Gastrocnemius medialis (tissue), 4 donors: ENCODE measurements at places on chromosomes 13 and 19.
A peak's percentile ranks its signal among the peaks of the same experiment; 100 is the strongest.

GRCh38 chr13:20714563-20715329 is 11.2 kb downstream of the IL17D start:
- no peak for DNase-seq

DNA sequence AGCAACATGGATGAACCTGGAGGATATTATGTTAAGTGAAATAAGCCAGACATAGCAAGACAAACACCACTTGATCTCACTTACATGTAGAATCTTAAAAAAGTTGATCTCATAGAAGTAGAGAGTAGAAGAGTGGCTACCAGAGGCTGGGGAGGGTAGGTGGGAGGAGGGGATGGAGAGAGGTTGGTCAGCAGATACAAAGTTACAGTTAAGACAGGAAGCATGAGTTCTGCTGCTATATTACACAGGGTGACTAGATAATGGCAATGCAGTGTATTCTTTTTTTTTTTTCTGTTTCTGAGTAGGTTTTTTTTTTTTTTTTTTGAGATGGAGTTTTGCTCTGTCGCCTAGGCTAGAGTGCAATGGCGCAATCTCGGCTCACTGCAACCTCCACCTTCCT is 15.2 kb upstream of the THSD1 start:
- DNase-seq, result no peak

GRCh38 chr19:46772170-46773017 is 16.0 kb downstream of the SLC1A5 start:
- no peak for DNase-seq

GRCh38 chr13:24822640-24823039 is 58.7 kb downstream of the RNF17 start:
- DNase-seq, result no peak

GRCh38 chr19:12655546-12655945 is 11.0 kb downstream of the MAN2B1 start:
- peak; percentile 4 for DNase-seq

GRCh38 chr19:3423183-3423829 is 56.9 kb downstream of the NFIC start:
- peak; percentile 54 for DNase-seq

DNA sequence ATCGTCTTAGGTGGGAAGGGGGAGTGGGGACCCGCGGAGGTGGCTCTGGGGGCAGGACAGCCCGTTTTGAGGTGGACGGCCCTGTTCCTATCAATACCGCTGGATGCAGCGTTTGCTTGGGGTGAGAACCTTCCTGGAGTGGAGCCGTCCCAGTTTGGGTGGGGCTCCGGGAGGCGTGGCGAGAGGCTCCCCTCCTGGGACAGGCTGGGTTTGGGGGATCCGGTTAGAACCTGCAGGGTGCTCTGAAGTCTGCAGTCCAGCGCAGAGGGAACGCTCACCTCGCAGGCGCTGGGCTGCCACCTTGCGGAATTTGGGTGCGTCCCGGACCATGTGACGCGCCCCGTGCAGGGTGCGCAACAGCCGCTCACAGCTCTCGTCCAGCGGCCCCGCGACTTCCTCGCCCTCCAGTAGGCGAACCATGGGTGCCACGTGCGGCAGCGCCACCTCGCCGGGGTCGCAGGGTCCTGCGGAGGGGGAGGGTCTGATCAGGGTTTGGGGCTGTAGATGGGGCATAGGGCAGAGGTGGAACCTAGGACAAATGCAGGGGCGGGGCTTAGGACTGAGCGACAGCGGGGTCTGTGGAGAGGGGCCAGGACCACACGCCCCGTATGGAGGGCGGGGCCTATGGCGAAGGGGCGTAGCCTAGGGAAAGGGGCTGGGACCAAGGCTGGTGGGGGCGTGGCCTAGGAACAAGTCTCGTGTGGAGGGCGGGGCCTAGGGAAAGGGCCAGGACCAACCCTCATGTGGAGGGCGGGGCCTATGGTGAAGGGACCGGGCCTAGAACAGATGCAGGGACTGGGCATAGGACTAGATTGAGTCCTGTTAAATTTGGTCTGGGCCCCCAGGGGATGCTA is 13.8 kb downstream of the SH2D3A start:
- peak; percentile 74 for DNase-seq

DNA sequence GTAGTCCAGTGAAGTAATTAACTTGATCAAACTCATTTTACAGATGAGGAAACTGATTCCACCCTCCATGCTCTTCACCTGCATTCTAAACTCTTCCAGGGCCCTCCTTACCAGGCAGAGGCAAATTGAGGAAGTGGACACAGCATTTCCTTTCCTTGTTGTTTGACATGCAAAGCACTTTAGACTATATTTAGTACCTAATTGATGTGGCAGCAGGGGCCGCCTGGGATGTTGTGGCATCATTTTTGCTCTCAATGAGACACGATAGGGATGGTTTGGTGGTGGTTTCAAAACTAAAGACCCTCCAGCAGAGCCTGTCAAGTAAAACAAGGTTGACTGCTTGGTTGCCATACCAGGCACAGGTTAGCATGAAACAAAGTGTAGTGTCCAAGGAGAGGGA is 7.9 kb downstream of the SIPA1L3 start:
- DNase-seq, result no peak

GRCh38 chr13:71772361-71772760 is 94.6 kb downstream of the DACH1 start:
- DNase-seq, result no peak

GRCh38 chr13:75704927-75705288 is 68.8 kb downstream of the LMO7 start:
- DNase-seq, result no peak

DNA sequence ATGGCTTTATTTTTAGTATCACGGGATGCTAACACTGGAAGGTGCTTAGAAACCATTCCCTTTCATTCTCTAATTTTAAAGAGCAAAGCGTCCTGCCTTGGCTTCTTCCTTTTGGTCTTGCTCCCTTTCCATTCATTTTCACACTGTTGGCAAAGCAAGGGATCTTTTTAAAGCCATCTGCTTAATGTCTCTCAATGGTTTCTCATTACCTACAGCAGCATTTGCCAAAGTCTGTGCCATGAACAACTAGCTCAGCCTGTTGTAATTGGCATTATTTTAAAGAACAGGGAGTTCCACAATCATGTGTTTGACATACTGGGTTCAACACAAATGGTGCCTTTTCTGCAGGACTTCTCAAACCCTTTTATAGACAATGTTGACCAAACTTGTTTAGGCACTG is 444.3 kb downstream of the GPC6 start:
- no peak for DNase-seq

GRCh38 chr19:2488942-2489731 is 13.2 kb downstream of the GADD45B start:
- DNase-seq, result peak; percentile 51

DNA sequence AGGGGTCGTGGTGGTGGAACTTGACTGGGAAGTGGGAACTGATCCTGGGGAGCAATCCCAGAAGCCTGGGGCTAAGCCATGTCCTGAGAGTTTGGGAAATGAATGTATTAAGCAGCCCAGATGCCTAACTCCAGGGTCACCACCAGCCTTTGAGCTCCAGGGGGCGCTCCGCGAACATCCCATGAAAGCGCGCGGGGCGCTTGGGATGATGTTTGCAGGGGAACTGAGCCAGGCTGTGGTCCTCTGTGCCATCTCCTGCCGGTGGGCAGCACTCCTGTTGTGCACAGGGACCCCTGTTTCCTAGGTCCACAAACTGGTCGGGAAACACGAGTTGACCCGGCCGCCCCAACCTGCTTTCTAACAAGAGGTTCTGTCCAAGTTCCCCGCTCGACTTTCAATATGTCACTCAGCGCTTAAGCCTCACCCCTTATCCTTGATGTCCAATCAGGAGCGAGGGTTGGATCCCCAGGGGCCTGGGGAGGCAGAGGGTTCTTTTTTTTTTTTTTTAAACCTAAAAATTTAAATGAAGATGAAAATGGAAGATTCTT is 14.4 kb downstream of the LEUTX start:
- peak; percentile 35 for DNase-seq

DNA sequence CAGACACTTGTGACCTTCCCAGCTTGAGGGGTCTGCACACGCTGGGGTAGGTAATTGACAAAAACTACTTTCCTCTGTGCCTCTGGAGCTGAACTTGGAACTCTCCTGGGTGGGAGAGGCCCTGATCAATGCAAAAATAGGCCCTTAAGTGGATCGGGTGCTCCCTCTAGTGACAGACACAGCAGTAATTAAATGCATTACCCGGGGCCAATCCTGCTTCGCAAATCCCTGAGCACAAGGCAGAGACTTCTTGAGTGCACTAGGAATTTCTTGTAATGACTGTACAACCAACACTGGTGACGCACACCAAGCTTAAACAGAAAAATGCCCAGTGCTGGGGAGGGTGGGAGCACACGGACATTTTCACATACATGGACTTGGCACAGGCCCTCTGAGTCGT is 10.6 kb upstream of the UBE2S start:
- DNase-seq, result no peak

DNA sequence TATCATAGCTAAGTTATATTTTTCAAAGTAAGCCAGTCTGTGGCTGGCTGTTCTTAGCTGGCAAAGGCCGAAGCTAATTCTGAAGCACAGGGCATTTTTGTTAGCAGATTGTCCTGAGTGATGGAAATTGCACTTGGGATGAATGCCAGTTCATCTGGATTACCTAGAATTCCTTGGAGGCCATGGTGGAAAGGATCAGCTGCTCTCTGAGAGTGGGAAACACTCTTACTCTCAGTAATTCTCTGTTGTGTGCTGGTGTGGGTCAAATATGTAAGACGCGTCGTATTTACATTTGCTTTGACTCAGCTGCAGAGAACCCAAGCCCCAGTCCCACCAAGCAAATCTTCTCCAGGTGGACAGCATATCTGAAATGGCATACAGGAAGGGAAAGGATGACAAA is 60.7 kb upstream of the C1QTNF9B start:
- no peak for DNase-seq

GRCh38 chr13:39607876-39608275 is 4.9 kb upstream of the LHFPL6 start:
- no peak for DNase-seq

DNA sequence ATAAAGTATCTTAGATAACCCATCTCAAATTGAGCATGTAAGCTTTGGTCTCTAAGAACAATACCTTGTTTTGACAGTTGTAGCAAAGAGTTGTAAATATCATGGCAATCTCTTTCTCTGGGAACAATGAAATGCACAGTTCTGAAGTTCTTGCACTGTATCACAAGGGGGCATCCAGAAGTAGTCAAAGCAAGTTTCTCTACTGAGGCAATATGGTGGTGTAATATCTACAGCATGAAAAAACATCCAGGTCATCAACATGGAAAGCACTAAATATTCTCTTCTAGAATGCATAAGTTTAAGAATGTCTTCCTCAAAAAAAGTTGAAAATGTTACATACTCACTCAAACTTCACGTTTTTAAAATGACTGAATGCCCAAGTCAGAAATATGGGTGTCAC is 19.6 kb downstream of the MTMR6 start:
- no peak for DNase-seq

DNA sequence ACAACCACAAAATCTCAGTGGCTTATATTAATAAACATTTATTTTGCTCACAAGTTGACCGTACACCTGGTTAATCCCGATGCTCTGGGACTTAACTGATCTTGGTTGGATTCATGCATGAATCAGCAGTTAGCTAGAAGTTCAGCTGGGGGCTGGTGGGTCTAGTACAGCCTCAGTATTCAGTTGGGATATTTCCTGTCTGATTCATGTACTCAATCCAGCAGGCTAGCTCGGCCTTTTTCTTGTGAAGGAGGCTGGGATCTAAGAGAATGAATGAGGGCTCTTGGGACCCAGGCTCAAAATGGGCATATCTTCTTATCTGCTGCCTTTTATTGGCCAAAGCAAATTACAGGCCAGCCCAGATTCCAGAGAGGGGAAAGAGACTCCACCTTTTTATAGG is 178.8 kb downstream of the KCTD12 start:
- DNase-seq, result no peak

DNA sequence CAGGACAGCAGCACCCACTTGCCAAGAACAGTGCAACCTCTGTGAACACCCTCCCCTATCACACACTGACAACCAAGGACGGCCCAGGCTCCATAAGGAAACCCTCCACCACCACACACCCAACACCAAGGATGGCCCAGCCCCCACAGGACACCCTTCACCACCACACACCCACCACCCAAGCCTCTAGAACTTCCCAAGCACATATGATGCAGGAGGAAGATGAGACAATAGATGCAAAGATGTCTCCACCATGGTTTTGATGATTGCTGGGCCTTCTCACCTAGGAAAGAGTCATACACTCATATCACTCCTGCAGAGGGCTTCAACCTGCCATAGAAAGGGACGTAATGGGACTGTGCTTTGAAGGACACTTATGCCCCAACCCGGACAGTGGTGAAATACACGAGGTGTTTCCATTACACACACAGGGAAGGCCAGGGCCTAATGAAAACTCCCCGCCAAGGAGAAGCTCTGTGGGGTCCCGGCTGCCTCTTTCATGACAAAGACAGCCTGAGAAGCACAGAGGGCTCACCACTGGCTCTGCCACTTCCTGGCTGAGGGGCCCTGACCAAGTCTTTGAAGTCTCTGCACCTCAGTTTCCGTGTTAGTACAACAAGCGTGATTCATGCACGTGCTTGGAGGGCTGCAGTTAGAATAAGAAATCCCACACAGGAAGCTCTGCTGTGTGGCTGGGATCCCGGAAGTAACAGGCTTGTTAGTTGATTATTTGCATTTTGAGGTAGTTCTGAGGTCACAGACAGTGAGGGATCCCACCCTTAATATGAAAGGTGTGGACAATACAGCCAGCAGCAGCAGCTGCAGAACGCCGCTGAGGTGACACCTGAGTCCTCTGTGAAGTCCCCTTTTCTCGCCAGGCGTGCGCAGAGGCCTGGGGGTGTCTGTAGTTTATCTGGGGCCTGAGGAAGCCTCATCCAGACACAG is 61.9 kb upstream of the ATP12A start:
- no peak for DNase-seq

- no peak for DNase-seq
Observed at GRCh38 chr13:106375085-106375484, 160.4 kb downstream of the EFNB2 start.

DNA sequence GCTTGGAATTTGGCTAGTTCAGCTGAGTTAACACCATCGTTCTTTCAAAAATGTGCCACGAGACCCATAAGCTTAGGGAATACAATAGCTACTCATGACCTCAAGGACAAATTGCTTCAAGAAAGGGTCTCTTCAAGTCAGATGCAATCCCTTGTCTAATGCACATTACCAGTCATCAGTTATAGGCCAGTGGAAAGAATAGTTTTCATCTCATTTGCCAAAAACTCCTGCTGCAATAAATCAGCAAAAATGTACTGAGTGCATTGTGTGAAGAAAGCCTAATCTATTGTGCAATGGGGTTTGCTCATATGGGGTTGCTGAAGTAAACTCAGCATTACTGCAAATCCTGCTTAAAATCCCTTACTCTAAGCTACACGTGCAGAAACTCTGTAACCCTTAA is 208.3 kb upstream of the NBEA start:
- no peak for DNase-seq

- no peak for DNase-seq
Observed at GRCh38 chr19:12913851-12914690, 5.0 kb downstream of the SYCE2 start.

GRCh38 chr19:45496349-45496953 is 396 bp downstream of the RTN2 start:
- no peak for DNase-seq

GRCh38 chr13:30403456-30403855 is 18.8 kb upstream of the UBE2L5 start:
- no peak for DNase-seq

- no peak for DNase-seq
Observed at GRCh38 chr13:111051041-111051725, 63.9 kb upstream of the ARHGEF7 start.

GRCh38 chr19:2524840-2525723 is 49.2 kb downstream of the GADD45B start:
- DNase-seq, result no peak
